SJCRH30 (cell line): ENCODE measurements at places on chromosomes 6 and 20. TPM values are rescaled to one million over a fixed set of nuclear protein-coding genes. Genes with fewer than 3 reads are reported as not detected.

GRCh38 chr6:14676064-14676463 lies 558.5 kb downstream of the CD83 start:
- no peaks in the 10 kb centered on the region for H3K36me3 ChIP-seq
- DNase-seq: no peak
- no peaks in the 10 kb centered on the region for H3K27me3 ChIP-seq
- H3K27ac ChIP-seq: no peak overlapping the region
- no peak overlapping the region for H3K4me3 ChIP-seq

DNA sequence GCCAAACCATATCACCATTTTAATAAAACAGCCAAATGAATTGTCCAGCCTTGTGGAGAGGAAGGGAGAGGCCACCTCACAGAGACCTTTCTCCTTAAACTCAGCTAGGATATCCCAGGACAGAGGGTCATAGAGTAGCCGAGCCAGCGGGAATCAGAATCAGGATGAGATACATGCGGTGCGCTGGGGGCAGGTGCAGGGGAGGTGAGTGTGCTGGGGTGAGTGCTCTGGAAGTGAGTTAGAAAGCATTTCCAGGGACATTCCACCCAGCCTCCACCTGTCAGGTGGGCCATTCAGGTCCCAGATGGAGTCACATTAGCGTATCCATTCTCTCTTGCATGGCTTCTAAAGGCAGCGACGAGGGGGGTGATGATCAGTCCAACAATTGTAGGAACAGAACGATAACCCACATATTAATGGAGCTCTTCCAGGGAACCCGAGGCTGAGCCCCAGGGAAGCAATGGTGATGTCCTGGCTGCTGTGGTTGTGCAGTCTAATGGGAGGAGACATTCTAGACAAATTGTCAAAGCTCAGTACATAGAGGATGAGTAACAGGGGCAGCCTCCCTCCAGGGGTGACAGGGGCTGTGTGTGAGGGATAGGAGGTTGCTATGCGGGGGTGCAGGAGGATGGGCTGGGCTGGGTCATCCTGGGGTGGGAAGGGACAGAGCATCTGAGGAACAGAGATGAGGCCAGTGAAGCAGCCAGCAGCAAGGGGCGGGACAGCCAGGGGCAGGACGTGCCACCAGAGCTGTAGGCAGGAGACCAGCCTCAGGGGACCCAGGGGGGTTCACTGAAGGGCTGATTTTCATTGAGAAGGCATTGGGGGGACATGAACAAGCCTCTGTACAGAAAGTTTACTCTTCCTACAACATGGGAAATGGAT lies 88.7 kb upstream of the FRMD1 start:
- no peaks in the 10 kb centered on the region for H3K27me3 ChIP-seq
- no peak overlapping the region for H3K4me3 ChIP-seq
- H3K27ac ChIP-seq: no peak overlapping the region
- no peaks in the 10 kb centered on the region for H3K36me3 ChIP-seq
- no peaks in the 10 kb centered on the region; the same call in 1 of the 2 replicates for H3K4me1 ChIP-seq

FOXA2 gene
- 2.7 and 3.2 TPM in 2 replicates for total RNA-seq

DNA sequence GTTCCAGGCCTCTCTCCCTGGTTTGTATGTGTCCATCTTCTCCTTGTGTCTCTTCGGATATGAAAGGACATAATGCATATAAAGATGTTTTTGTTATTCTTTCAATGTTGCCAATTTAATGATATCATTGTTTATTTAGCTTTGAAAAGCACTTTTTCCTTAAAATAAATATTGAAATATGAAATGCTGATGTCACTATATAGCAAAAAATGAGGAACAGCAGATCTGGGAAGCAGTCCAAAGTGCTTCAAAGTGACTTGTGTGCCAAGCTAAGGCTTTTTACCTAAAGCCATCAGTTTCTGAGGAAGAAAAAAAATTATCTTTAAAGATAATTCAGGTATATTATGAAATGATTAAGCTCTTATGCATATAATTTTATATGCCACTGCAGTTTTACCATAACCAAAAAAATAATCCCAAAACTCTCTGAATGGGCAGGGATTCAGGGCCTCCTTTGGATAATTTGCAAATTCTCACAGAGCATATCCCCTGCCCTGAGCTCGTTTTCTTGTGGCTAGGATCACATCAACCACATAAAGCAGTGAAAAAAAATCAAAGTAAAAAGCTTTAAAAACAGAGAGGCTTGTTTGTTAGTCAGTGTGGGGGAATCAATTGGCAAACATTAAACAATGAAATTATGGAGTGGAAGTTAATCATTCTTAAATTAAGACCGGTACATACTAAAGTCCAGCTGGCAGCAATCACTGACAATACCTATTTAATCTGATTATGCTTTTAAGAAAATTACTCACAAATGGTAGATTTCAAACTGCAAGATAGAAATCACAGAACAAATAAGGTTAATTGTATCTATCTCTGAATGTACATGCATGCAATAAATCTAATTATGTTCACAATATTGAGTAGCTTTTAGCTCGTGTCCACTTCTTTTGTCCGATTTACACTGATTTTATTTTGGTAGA lies 1027.9 kb upstream of the ADGRB3 start:
- H3K27me3 ChIP-seq: no peaks in the 10 kb centered on the region
- no peaks in the 10 kb centered on the region for H3K36me3 ChIP-seq
- DNase-seq: no peak
- H3K4me3 ChIP-seq: no peak overlapping the region

DNA sequence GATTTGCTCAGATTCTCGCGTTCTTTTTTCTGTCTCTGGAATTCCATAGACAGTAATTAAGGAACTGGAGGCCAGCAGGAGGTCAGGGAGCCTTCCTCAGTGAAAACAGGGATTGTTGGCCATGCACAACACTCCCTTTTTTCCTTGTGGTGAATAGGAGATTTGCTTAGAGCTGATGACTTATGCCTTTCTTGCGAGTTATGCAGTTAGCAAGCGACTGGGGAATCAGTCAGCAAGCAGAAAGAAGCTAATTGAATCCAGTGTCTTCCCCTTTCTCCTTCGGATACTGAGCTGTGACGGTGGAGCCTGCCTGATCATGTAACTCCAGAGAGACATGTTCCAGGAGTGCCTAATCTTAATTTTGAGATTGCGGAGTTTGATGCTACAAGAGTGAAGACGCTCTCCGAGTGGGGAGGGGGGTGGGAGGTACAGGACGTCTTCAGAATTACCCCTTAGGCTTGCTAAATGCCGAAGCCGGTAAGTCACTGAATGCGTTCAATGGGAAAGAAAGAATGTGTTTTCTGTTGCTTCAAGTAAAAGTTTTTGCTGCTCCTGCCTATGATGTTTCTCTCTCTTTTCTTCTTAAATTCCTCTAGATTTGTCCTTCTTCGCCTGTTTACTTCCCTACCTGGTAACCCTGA lies 165.9 kb downstream of the SASH1 start:
- peak overlapping the region; percentile 79 for H3K4me3 ChIP-seq
- H3K27me3 ChIP-seq: no peaks in the 10 kb centered on the region
- peaks cover 4% of the 10 kb centered on the region; the same call in 1 of the 2 replicates for H3K36me3 ChIP-seq
- peak; percentile 75 for DNase-seq

ROS1 gene
- 0.05 and 0.10 TPM in 2 replicates for total RNA-seq

GRCh38 chr20:48335308-48336050 lies 492.3 kb downstream of the PREX1 start:
- H3K27me3 ChIP-seq: no peaks in the 10 kb centered on the region
- H3K4me3 ChIP-seq: no peak overlapping the region
- H3K4me1 ChIP-seq: peaks cover 52% of the 10 kb centered on the region
- H3K36me3 ChIP-seq: no peaks in the 10 kb centered on the region
- H3K27ac ChIP-seq: no peak overlapping the region

DNA sequence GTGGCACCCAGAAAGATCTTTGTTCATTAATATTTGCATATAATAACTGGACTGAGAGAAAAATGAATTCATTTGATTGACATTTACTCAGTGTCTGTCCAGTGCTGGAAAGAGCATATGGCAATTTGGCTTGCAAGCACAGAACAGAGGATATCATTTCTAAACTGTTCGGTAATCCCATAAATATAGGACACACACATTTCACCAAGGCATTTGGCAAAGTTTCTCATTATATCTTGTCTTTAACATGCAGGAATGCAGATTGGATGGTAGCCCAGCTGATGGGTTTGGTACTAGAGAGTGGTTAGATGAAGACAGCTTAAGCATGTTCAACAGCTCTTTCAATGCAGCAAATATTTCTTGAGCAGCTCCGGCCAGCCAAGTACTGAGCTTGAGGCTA lies 259.2 kb downstream of the PRKN start:
- no peaks in the 10 kb centered on the region for H3K4me1 ChIP-seq
- no peak overlapping the region for H3K27ac ChIP-seq
- no peak for DNase-seq
- H3K4me3 ChIP-seq: no peak overlapping the region
- no peaks in the 10 kb centered on the region for H3K36me3 ChIP-seq

TTK gene
- total RNA-seq: 71.9 and 82.2 TPM in 2 replicates

GRCh38 chr6:100266494-100267401 lies 198.0 kb downstream of the SIM1 start:
- no peaks in the 10 kb centered on the region for H3K27me3 ChIP-seq
- no peak for DNase-seq
- H3K27ac ChIP-seq: no peak overlapping the region
- H3K4me1 ChIP-seq: peaks cover 8% of the 10 kb centered on the region
- no peaks in the 10 kb centered on the region for H3K36me3 ChIP-seq

DNA sequence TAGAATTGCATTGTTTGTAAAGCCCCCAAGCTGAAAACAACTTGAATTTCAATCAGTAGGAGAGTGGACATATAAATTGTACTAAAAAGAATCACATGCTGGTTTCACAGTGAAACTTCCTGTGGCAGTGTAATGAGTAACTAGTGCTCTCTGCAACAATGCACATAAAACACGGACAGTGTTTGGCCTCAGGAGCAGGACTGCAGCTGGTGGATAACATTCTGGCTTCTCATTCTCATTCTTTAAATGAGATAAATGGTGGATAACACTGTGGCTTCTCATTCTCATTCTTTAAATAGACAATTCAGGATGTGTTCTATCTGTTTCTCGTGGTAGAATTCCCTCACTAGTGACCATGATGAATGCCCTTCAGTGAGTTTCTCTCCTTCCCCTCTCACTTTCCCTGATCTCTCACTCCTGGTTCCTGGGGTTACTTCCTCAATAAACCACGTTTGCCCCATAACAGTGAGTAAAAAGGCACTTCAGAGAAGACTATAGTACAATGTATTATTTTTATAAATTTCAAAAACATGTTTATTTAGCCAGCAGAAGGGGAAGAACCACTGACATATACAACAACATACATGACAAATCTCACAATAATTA lies 59.9 kb downstream of the SLC22A2 start:
- no peak for DNase-seq
- no peaks in the 10 kb centered on the region for H3K4me1 ChIP-seq
- H3K27me3 ChIP-seq: peaks cover 9% of the 10 kb centered on the region; the same call in 1 of the 2 replicates
- no peak overlapping the region for H3K27ac ChIP-seq
- no peaks in the 10 kb centered on the region for H3K36me3 ChIP-seq

- DNase-seq: no peak
- no peak overlapping the region for H3K27ac ChIP-seq
- H3K4me1 ChIP-seq: peaks cover 10% of the 10 kb centered on the region
- H3K27me3 ChIP-seq: no peaks in the 10 kb centered on the region
- H3K36me3 ChIP-seq: no peaks in the 10 kb centered on the region
Measured at GRCh38 chr6:73712535-73713173, 16.7 kb downstream of the CD109 start.

DNA sequence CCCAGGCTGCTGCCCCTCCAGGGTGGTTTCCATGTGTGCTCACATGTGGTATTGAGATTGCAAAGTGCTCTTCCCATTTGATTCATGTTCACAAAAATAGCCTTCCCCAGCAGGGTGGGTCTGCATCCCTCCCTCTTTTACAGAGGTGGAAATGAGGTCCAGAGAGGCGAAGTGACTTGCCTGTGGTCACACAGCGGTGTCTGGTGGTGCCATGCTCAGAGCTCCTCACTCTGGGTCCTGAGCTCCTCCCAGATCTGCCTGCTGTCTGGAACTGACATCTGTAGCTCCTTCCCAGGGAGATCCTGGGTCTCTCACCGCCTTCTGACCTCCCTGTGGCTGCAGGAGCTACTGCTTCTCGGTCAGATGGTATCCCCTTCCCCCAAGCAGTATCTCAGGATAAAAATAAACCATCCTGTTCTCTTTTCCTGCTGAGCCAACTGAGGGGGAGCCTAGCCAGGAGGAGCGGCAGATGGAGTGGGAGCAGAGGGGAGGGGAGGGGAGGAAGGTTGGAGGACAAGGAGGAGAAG lies 11.9 kb downstream of the CD40 start:
- no peak overlapping the region for H3K4me3 ChIP-seq
- H3K36me3 ChIP-seq: no peaks in the 10 kb centered on the region
- DNase-seq: no peak
- no peak overlapping the region for H3K27ac ChIP-seq
- H3K27me3 ChIP-seq: peaks cover 29% of the 10 kb centered on the region
- H3K4me1 ChIP-seq: no peaks in the 10 kb centered on the region

RCAN2 gene
- total RNA-seq: 0.20 and 0.43 TPM in 2 replicates

DNA sequence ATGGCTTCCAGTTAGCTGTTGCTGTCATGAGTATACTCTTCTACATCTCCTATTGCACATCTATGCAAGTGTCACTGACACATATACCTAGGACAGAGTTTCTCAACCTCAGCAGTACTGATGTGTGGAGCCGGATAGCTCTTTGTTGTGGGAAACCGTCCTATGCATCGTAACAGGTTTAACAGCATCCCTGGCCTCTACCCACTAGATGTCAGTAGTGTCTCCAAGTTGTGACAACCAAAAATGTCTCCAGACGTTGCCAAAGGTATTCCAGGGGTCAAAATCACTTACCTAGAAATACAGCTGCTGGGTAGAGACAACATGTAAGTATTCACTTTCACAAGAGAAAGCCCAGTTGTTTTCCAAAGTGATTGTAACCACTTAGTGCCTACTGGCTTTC lies 637.6 kb downstream of the RNF144B start:
- no peaks in the 10 kb centered on the region for H3K36me3 ChIP-seq
- DNase-seq: peak; percentile 2
- H3K4me1 ChIP-seq: no peaks in the 10 kb centered on the region

GRCh38 chr20:32070690-32071213 lies 18.7 kb downstream of the HCK start:
- H3K4me1 ChIP-seq: peaks cover 22% of the 10 kb centered on the region
- no peaks in the 10 kb centered on the region; the same call in 1 of the 2 replicates for H3K27me3 ChIP-seq
- H3K36me3 ChIP-seq: no peaks in the 10 kb centered on the region
- DNase-seq: no peak

GRCh38 chr20:50277064-50277415 lies 86.4 kb downstream of the CEBPB start:
- H3K27me3 ChIP-seq: no peaks in the 10 kb centered on the region; the same call in 1 of the 2 replicates
- H3K27ac ChIP-seq: no peak overlapping the region
- no peak for DNase-seq
- H3K36me3 ChIP-seq: no peaks in the 10 kb centered on the region
- no peak overlapping the region for H3K4me3 ChIP-seq
